ENCODE measurements at places on chromosomes 6 and 20.

- DNase-seq, result no peak
These were observed 8.9 kb upstream of the PTPRT start for GRCh38 chr20:43198607-43199006.

DNA sequence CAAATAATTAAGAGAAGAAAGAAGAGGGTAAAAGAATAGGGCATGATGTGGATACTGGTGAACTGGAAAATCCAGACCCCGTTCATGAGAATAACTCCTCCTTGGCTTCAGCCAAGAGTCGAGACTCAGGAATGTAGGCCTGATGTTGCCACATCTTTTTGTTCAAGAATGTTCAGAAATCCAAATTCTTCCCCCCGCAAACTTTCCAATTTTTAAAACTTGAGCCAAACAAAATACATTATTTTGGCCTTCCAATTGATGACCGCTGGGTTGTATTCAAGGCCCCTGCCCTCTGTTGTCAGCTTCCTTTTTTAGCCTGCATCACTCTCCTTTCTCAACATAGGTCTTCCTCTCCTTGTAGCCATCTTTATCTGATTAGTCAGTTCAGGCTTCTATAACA is 106.1 kb downstream of the TNFAIP3 start:
- DNase-seq, result no peak

DNA sequence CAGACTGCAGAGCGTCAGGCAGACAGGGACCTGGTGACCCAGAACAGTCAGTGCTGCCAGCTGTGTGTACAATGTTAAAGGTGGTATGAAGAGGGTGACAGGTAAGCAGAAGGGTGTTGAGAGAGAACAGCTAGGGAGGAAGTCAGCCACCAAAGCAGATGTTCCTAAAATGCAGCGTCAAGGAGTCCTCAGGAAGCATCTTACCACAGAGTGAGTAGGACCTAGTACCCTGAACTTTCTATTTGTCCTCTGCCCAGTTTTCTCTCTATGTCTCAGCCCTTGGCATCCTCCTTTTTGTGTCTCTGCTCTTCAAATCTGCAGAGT is 14.2 kb downstream of the STMND1 start:
- DNase-seq, result no peak

DNA sequence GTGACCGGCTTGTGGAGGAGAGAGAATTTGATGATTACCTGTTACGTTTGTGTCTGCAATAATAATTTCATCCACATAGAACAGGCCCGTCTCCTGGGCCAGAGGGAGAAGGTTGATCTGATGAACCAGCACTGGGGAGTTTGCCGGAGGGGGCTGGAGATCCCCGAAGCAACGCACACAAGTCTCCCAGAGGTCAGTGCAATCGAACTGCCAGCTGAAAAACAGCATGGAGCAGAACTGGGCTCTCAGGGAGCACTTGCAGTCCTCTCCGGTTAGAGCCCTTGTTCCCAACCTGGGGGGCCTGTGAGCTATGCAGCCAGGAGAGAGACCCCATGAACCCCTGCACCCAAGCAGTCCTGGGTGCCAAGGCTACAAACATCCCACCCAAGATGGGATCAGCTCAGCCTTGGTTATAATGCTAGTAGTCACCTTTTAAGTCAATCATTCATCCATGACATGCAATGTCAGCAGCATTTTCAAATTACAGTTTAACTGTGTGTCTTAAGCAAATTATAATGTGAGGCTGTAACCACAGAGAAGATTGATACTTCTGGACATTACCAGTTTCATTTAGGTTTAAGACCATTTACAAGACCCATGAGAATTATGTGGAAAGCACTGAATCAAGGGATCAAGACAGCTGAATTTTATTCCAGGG is 34.2 kb downstream of the PKHD1 start:
- DNase-seq, result no peak

- DNase-seq, result no peak
These were observed 128.0 kb downstream of the RIN2 start for GRCh38 chr20:19885939-19886660.

DNA sequence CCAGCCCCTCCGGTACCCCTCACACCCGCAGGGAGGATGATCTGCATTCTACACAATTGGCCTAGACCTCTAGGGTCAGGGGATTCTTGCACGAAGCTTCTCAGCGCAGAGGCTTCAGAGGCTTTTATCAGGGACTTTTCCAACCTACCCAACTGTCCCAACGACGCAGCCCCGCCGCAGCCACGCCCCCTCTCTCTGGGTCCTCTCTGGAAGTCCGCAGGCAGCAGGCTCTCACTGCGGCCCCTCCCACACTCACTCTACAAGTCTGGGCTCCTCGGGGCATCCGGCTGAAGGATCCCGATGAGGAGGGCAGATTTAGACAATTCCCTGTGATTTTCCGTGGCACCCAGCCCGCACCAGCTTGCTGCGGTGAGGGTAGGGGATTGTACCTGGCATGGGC is 227.7 kb upstream of the RNF24 start:
- no peak for DNase-seq

GRCh38 chr20:32906200-32906599 is 47.5 kb downstream of the EFCAB8 start:
- DNase-seq, result no peak

GRCh38 chr6:104585646-104586045 is 274.1 kb downstream of the HACE1 start:
- DNase-seq, result no peak

- DNase-seq, result no peak
These were observed 621.0 kb downstream of the PKHD1 start for GRCh38 chr6:51466427-51466826.

GRCh38 chr6:43170417-43170930 is 595 bp upstream of the SRF start:
- DNase-seq, result no peak

DNA sequence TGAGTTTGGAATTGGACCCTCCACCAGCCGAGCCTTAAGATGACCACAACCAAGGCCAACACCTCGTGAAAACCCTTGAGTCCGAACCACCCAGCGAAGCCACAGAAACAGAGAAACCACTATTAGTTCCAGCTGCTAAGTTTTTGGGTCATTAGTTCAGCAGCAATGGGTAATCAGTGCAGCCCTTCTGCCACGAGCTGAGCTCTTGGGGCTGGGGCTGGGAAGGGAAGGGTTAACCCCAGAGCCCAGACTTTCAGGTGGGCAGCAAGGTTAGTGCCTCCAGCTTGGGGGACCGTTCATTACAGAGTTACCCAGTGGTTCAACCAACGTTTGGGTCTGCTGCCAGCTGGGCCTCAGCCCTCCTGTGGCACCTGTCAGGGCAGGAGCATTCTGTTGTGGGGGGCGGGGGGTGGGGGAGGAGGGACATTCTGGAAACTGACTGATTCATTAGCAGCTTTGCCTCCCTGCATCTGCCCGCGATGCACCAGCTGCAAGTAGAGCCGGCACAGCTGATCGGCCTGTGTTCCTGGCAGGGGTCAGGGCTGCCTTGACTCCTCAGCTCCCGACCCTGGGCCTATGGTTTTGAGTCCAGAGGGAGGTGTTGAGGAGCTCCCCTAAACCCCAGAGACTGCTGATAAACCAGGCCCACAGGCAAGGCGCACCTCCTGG is 52.7 kb downstream of the TGM2 start:
- DNase-seq, result no peak

DNA sequence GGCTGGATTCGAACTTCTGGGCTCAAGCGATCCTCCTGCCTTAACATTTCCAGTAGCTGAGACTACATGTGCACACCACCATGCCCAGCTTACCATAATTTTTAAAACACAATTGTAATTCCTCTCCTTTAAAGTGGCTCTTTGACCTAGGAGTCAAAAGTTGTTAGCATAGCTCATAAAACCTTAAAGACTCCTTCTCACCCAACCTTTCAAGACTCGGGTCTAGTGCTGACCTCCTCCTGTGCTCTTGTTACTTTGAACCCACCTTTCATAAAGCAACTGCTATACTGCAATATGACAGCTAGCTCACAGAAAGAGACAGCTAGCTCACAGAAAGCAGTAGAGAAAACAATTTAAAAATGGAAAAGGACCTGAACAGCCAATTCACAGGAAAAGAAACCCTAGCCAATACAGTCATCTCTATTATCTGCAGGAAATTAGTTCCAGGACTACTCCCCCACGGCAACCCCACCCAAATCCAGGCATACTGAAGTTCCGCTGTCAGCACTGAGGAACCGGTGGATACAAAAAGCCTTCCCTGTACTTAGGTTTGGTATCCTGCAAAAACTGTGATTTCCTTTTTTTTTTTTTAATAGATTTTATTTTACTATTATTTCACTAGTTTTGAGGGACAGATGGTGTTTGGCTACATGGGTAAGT is 20.3 kb downstream of the SSR1 start:
- no peak for DNase-seq

DNA sequence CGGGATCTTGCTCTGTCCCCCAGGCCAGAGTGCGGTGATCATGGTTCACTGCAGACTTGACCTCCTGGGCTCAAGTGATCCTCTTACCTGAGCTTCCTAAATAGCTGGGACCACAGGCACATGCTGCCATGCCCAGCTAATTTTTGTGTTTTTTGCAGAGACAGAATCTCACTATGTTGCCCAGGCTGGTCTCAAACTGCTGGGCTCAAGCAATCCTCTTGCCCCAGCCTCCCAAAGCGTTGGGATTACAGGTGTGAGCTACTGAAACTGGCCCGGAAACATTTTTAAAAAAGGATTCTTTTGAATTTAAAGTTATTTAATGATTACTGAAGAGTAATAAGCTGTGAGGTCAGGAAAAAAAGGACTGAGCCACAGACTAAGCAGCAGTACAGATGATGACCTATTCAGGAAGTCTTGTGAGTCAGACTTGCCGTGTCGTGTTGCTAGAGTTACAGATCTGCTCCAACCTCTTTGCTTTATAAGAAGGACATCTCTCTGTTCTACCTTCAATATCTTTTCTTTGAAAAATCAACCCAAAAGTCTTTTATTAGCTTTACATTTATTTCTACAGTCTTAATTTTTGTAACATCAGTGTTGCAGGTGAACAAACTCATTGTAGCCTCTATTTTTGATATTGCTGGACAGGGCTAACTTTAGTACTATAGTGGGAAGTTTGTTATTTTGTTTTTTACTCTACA is 108.7 kb downstream of the NCOA3 start:
- DNase-seq, result no peak

DNA sequence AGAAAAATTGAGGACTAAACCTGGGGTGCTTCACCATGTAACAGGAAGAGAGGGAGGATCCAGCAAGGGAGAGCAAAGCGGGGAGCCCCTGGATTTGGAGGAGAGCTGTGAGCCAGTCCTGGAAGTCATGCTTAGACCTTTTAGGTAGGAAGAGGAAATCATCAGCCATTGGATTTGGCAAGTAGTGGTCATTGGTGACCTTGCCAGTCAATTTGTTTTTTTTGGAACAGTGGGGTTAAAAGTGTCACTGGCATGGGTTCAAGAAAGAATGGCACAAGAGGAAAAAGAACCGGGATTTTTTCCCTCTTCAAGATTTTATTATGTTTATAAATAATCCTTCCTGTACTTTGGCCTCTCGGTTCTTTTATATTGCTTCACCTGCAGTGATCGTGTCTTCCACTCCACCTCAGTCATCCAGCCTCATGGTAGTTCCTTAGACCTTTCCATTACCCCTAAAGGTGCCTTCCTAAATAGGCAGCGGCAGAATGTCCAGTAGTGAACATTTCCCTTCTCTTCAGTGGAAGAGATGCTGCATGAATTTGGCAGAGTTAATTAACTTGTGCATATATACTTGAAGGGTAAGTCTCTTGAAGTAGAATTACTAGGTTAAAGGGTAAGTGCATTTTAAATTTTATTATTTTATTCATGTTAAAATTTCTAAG is 124.7 kb downstream of the QKI start:
- DNase-seq, result no peak

DNA sequence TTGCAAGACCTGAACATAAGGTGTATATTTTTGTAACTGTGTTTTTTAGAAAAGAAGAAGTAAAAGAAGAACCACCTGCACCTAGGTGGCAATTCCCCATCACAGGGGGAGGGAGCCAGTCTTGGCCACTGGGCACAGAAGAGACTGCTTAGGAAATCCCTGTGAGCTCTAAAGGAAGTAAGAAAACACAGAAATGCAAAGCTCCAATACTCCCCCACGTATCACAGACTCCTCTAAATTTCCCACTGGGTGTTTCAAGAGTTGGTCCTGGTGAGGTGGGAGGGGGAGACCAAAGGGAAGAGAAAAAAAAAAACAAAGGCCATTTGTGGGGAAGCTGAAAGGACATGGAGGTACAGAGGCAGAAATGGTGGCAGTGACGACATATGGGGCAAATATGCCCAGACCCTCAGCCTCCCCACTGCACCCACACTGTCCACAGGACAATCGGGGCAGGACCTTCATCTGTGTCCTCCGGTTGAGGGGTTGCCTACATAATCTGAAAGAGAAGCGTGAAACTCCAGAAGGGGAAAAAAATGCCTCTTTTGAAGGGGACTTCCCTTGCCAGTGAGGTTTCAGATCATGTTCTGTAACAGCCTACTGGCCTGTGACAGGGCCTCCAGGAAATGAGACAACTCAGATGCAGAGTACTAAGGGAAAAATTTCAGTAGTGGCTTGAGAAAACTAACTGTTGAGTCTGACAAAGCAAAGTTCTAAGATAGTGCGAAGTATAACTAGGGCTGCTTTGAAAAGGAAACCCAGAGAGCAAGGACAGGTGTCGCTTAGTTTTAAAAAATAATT is 226.2 kb upstream of the MARCKS start:
- no peak for DNase-seq
